Amygdala (tissue), 56 donors: ENCODE measurements at places on chromosomes 13 and 19.

- DNase-seq, result no peak
These were observed 54.9 kb upstream of the PCDH8 start for GRCh38 chr13:52903320-52903719.

GRCh38 chr19:12794971-12795381, 3.7 kb downstream of the JUNB start:
- no peak for DNase-seq

GRCh38 chr19:43767818-43768217, 13.0 kb downstream of the KCNN4 start:
- DNase-seq, result no peak

DNA sequence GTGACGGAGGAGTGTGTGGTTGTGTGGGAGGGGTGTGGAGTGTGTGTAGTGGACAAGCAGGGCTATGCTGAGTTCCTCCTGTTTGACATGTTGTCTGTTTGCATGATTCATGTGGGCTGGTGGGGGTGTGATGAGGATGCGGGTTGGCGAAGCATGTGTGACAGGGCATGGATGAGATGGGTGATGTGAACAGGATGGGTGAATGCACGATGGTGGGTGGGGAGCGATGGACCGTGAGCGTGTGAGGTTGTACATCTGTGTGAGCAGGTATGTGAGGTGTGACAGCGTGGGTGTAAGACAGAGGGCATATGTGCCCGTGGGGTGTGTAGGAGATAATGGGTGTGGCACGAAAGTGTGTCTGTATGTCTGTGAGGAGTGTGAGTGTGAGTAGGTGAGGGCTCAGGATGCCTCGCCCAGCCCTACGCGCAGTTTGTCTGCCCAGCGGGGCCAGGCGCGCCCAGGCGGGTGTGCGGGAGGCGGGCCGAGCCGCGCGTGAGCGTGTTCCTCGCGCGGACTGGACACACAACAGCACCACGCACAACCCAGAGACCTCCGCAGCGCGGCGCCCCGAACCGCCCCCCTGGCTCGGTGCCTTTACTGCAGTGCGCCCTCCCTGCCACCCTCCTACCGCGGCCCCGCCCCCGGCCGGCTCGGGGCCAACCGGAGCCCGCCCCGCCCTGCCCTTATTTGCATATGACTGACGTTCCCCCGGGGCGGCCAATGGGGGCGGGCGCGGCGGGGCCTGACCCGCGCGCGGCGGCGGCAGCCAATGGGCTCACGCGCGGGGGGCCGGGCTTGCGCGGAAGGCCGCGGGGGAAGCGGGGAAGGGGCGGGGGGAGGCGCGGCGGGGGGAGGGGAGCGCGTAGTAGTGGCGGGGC, 14.4 kb downstream of the CIC start:
- DNase-seq, result peak; percentile 97

GRCh38 chr19:8697671-8698432, 743 bp downstream of the ACTL9 start:
- no peak for DNase-seq

GRCh38 chr13:106034201-106034600, 501.3 kb downstream of the EFNB2 start:
- no peak for DNase-seq

- no peak for DNase-seq
These were observed 618.7 kb upstream of the SGCG start for GRCh38 chr13:22562116-22562515.

DNA sequence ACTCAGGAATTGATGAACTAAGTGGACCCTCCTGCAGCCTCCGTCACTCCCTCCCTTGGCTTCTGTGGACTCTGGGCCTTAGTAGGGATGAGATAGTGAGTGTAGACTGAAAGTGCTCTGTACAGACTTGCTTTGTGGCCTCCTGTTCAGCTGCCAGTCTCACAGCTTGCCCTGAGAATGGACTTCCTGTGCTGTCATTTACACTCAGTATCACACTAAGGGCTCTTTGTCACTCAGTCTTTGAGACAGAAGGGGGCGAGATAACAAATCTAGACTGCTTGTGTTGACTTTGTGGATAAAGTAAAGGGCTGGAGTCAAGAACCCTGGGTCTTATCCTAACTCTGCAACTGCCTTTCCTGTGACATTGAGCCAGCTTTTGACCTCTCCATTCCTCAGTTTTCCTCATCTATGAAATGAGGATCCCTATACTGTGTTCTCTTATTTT, 21.0 kb upstream of the SPRY2 start:
- no peak for DNase-seq

- DNase-seq, result no peak
These were observed 923 bp upstream of the C13orf42 start for GRCh38 chr13:51111997-51112396.

DNA sequence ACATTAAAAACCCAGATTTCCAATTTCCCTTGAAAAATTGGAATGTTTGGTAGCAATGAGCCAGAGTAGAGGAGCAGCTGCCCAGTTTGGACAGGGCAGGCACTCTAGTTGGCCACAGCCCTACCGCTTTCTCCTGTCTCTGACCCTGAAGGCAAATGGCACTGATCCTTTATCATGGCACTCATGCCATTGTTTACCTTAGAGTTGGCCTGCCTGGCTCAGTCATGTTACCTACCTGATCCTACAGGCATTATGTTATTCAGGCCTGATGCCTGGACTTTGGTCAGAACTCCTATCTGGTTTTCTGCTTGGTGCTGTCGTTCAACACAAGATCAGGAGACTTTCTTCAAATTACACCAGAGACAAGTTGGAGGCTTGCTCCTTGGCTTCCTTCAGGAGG, 24.9 kb upstream of the TDRD3 start:
- no peak for DNase-seq

DNA sequence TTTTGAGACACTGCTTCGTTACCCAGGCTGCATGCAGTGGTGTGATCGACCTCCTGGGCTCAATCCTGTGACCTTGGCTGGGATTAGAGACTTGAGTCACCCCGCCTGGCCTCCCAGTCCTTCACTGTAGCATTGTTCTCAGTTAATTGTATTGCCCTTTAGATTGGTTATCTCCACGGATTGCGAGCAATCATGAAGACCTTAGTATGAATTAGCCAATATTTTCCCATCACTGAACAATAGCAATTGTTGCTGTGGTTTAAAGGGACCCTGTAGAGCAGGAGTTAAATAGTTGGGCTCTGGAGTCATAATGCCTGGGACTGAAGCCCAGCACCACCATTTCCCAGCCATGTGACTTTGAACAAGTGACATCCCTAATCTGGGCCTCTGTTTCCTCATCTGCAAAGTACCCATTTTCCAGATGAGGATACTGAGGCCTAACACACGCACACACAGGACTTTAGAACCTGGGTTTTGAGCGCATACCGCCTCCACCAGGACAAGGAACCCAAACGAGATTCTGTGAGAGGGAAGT, 8.4 kb downstream of the PPP1R14A start:
- no peak for DNase-seq

GRCh38 chr19:11247391-11247790, 8.0 kb downstream of the ANGPTL8 start:
- no peak for DNase-seq

GRCh38 chr13:110262508-110263291, 44.3 kb downstream of the COL4A1 start:
- no peak for DNase-seq

DNA sequence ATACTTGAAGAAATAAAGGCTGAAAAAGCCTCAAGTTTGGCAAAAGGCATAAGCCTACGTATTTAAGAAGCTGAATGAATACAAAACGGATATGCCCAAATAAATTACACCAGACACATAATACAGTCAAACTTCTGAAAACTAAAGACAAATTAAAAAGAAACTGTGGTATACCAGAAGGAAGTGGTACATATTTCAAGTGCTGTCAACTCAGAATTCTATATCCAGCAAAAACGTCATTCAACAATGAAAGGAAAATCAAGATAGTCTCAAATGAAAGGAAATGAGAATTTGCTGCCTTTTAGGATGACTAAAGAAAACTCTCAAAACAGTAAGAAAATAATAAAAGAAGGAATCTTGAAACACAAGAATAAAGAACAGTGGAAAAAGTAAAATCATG, 69.5 kb downstream of the POLR1D start:
- DNase-seq, result no peak

DNA sequence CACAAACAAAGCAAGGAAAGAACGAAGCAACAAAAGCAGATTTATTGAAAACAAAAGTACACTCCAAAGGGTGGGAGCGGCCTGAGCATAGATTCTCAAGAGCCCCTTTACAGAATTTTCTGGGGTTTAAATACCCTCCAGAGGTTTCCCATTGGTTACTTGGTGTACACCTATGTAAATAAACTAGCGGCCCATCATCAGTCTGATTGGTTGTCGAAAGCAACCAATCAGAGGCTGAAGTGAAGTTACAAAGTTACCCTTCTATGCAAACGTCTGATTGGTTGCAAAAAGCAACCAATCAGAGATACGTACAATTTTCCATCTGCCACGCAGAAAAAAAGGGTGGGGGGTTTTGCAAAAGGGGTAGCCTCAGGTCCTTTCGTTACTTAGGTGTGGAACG, 96.3 kb upstream of the UBAC2 start:
- DNase-seq, result no peak

DNA sequence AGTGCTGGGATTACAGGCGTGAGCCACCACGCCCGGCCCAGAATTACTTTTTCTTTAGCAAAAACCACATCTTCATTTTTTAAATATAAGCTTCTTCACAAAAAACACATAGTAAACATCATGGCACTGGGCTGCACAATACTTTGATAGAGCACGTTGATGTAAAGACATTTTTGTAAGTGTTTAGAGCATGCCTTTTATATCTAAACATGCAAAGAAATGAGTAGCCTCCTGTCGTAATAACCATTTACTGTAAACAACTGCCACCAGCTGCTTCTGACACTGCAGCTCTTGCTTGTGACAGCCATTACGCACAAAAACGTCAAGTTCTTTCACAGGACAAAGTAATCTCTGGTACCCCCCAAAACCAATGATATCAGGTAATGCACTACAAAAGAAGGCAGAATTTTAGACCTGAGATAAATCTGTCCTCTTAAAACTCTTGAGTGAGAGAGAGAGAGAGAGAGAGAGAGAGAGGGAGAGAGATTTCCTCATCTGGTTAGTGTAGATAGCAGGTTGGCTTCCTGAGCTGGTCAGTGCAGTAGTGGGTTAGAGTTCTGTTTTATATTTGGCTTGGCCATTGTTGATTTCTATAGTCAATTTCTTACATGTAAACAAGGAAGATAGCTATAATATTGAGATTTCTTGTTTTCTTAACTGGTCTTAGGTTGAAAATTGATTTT, 6.7 kb upstream of the ZNF548 start:
- no peak for DNase-seq

- no peak for DNase-seq
These were observed 14.0 kb upstream of the TMEM86B start for GRCh38 chr19:55242517-55242916.

- DNase-seq, result no peak
These were observed 66.8 kb downstream of the TDRD3 start for GRCh38 chr13:60463787-60464186.

GRCh38 chr19:14475251-14476073, at the start of gene PTGER1:
Gene PTGER1 (minus strand): TSS chr19:14475354. CDS start chr19:14474320, 1,034 bp downstream.
- DNase-seq, result no peak

- DNase-seq, result no peak
These were observed 8.2 kb downstream of the LAMP1 start for GRCh38 chr13:113305208-113305607.

DNA sequence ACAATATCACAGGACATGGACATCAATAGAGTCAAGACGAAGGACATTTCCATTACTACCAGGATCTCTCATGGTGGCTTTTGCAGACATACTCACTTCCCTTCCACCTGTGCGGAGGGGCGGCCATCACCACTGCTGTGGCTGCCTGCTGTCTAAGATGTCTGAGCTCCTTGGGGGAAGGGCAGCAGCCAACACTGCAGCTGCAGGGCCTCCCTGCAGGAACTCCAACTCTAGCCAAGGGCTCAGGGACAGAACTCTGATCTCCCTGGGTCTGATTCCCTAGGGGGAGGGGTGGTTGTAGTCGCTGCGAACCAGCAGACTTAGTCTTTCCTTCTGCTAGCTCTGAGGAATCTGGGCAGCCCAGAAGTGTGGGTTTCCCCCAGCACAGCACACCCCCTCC, 78.9 kb upstream of the ANKRD10 start:
- no peak for DNase-seq

DNA sequence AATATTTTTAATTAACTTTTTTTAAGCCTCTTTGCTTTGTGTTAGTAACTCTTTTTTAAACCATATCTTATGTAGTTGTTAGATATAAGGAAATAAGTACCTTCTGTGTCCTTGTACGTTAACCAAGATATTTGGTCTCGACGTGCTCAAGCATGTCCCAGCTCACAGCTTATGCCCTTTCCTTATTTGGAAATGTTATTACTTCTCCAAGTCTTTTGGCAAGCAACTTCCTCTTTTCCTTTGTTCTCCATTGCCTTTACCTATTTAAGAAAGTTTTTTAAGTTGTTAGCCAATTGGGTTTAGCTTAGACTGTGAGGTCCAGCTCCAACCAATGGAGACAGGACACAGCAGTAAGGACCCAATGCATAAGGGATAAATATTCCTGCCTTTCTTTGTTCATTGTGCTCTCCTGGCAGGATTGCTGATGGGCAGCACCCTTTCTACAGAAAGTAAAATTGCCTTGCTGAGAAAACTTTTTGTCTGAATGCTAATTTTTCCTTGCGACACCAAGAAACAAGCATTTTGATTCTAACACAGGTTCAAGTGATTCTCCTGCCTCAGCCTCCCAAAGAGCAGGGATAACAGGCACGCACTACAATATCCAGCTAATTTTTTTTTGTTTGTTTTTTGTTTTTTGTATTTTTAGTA, 5.2 kb downstream of the DKKL1 start:
- no peak for DNase-seq

DNA sequence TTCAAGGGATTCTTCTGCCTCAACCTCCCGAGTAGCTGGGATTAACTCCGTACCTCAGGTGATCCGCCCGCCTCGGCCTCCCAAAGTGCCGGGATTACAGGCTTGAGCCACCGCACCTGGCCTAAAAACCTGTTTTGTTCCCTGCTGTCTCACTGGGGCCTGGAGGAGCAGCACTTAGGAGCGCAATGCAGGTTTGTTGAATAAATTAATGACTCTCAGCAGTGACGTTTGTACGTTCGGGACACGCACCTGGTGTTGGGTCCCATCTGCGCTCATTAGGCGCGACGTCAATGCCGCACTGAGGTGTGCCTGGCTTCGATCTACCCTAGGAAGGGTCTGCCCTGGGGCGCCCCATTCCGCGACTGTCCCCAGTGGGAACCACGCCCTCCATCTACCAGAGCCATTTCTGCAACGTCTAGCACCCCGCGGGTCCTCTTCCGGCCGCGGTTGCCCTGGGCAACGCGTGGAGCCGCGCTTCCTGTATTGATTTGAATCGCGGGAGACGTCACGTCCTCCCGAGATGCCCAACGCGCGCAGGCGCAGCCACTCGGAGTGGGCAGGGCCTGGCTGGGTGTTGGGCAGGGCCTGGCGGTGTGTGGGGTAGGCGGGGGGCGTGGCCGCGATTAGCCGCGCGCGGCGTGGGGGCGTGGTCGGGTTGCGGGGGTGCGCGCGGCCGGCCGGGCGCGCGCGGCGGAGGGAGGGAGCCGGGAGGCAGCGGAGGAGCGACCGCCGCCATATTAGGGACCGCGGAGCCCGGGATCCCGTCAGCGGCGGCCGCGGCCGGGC, at the start of gene FZR1:
TSS of gene FZR1 (plus strand) at position 714 of the 786 bp plus-strand sequence. CDS start 16,679 bp downstream, outside the sequence.
- DNase-seq, result peak; percentile 97

- DNase-seq, result no peak
These were observed 28.3 kb downstream of the PEX11G start for GRCh38 chr19:7460562-7460966.

- no peak for DNase-seq
These were observed 527.9 kb downstream of the MYO16 start for GRCh38 chr13:109157275-109157674.
